ENCODE measurements at places on chromosomes 1 and 21.

- no peak for DNase-seq
Measured at GRCh38 chr1:165454091-165454610, 9.2 kb upstream of the RXRG start.

GRCh38 chr1:61070054-61070453, 12.3 kb upstream of the NFIA start:
- DNase-seq: no peak

DNA sequence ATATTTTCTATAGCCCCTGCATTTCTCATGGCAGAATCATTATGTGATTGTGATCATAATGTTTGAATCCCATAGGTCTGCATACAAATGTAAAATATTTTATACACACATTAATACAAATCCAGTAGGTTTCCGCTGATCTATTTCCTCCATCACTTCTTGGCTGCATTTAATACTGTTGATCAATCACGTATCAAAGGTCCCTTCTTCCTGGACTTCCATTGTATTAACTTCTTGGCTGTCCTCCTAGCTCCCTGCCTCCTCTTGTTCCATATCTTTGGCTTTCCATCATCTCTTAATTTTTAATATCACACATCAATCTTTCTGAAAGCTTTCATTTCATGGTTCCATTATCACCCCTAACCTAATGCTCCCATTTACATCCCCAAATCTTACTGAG, 97.6 kb downstream of the PROX1 start:
- no peak for DNase-seq

DNA sequence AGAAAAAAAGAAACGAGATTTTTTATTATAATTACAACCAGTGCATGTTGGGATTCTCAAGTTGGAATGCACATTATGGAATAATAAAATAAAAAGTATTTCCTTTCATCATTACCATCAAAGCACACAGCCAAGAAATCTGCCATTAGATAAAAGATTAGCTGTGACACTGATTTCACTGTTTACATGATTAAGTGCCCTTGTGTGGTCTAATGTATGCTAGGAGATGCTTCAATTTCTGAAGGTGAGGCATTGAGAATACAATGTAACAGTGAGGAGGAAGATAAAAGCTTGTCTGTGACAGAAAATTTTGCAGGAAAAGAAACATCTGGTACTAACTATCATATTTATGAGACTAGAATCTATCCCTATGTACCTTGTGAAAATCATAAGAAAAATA, 409.7 kb upstream of the PRMT6 start:
- no peak for DNase-seq

GRCh38 chr1:229027622-229028182, 243.2 kb upstream of the RAB4A start:
- no peak for DNase-seq

DNA sequence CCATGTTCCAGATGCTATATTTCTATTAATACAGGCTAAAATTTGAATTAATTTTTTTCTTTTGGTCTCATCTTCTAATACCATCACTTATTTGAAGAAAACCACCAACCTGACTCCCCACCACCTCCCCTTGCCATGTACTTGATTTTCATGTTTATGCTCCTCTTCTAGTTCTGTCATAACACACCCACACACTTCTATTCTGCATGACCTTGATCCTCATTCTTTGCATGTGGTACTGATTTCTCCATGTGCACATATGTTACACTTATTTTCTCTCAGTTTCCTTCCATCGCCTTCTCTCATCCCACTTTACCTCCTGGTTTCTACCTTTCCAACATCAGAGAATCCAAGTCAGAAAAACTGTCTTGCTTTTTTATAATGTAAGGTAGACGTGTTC, 78.9 kb upstream of the ARID1A start:
- DNase-seq: no peak
